Activated T-helper 1 cell treated with anti-CD3 and anti-CD28 coated beads, Interleukin-2, amount 50 U/mL, for 16 hours (primary cell): ENCODE measurements at places on chromosomes 2 and 18.

GRCh38 chr2:128347701-128348539 lies 29.3 kb upstream of the HS6ST1 start:
- no peak for DNase-seq

GRCh38 chr2:176999301-176999700 lies 213.3 kb upstream of the HNRNPA3 start:
- DNase-seq, result no peak

- DNase-seq, result no peak
These were observed 677.8 kb downstream of the TSN start for GRCh38 chr2:122433123-122433754.

- DNase-seq, result peak; percentile 53
These were observed 308.9 kb downstream of the PDE11A start for GRCh38 chr2:177763531-177764265.

- no peak for DNase-seq
These were observed 5.3 kb upstream of the PXDN start for GRCh38 chr2:1749489-1750119.

DNA sequence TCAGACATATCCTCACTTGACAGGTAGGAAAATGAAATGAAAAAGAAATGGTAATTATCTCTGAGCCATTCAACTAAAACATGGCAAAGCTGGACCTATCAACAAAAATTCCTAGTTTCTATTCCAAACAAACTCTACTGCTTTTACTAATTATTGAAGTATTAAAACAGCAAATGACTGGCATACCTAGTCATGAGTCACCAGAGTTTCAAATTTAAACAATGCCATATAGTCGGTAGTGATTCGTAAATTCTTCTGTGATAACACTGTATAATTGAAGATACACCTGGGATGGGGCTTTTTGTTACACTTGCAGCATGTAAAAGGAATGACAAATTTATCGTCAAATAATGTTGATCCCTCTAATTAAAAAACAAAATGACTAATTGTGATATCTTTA lies 153.1 kb upstream of the THUMPD2 start:
- no peak for DNase-seq

- DNase-seq, result no peak
These were observed 83.3 kb downstream of the EML4 start for GRCh38 chr2:42252464-42252863.

GRCh38 chr2:63765117-63765516 lies 76.6 kb upstream of the UGP2 start:
- DNase-seq, result no peak

GRCh38 chr2:25388491-25388890 lies 46.8 kb upstream of the DNMT3A start:
- no peak for DNase-seq

- DNase-seq, result no peak
These were observed 130.2 kb downstream of the OSR1 start for GRCh38 chr2:19228181-19228593.

DNA sequence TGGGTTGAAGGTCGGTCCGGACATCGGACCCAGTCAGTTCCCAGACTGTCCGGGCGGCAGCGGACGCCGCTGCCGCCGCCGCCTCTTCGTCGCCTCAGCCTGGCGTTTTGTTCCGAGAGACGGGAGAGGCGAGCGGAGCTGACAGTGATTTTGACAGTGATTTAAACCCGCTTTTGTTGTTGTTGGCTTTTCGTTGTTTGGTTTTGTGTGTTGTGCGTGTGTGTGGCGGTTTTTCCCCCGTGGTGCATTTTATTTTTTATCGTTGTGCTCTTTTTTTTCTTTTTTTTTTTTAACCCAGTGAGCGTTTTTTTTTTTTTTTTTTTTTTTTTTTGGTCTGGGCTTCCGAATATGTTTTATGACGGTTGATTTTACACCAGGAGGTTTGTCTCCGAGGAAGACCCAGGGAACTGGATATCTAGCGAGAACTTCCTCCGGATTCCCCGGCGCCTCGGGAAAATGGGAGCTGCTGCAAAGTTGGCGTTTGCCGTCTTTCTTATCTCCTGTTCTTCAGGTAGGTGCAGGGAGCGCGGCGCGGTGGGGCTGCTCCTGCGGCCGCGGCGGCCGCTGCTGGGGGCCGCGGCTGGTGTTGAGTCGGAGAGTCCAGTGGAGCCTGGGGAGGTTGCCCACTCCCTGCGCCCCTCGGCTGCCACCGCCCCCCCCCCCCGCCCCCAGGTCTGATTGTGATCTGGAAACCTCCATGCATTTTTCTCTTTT lies at the start of gene ACVR2A:
TSS of gene ACVR2A (plus strand) at position 333 of the 714 bp plus-strand sequence. CDS start at position 457, 124 bp downstream.
- peak; percentile 6 for DNase-seq

GRCh38 chr18:69951182-69951581 lies 3.5 kb upstream of the CD226 start:
- no peak for DNase-seq

GRCh38 chr2:238238766-238239542 lies 884 bp downstream of the HES6 start:
- no peak for DNase-seq

DNA sequence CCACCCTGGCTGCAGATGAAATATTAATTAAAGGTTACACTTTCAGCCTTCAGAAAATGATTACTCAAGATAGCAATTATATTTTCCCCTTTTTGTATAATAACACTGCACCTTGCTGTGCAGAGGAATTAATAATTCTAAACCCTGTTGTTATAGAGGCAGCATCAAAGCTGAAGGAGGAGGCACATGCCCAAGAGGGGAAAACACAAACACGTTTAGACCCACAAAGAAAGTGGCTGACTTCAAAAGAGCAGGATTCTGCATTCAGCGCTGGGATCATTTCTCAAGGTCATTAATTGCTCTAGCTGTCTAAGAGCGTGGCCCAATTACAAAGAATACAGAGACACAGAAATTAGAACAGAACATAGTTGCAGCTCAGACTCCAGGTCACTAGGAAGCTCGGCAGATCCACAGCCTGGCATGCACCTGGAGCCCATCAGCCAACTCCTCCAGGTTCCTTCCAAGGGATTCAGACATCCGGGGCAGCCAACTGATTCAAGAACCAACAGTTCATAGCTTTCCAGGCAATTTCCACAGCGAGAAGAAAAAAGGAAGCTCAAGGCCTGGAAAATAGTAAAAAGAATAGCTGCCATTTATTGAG lies 102.3 kb upstream of the ID2 start:
- DNase-seq, result no peak

DNA sequence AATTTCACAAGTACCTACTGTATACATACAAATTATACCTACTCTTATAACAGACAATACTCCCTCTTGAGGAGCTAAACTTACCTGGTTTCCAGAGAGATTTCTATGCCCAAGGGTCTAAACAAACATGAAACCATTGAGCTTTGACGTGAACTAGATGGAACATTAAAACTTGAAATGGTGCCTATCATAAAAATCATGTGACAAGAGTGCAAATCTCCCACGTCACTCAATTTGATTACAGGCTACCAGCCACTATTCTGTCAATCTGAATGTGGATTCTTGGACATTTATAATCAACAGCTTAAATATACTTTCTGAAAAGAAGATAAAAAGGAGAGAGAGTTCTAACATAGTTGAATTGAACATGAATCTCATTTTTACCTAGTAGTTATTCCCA lies 297.1 kb upstream of the SESTD1 start:
- DNase-seq, result no peak

GRCh38 chr2:148615381-148615841 lies 29.1 kb upstream of the EPC2 start:
- DNase-seq, result no peak

- no peak for DNase-seq
These were observed 40.2 kb downstream of the CCDC74A start for GRCh38 chr2:131567891-131568290.

DNA sequence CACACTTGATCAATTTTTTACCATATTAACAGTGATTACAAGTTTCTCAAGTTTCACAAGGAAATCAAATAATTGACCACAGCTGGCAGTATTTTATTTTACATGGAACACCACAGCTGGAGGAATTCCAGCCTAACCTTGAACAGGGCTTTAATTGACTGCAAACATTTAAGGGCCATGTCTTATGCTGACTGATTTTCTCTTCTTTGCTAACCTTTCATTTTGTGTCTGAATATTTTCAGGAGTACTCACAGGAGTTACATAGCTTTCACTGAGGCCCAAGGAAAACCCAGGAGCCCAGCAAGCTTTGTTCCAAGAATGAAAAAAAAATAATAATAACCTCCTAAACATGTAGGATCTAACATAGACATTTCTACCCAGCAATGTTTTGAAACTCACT lies 49.6 kb downstream of the FRZB start:
- DNase-seq, result no peak

- no peak for DNase-seq
These were observed 125.6 kb downstream of the CTNNA2 start for GRCh38 chr2:79638410-79638809.

DNA sequence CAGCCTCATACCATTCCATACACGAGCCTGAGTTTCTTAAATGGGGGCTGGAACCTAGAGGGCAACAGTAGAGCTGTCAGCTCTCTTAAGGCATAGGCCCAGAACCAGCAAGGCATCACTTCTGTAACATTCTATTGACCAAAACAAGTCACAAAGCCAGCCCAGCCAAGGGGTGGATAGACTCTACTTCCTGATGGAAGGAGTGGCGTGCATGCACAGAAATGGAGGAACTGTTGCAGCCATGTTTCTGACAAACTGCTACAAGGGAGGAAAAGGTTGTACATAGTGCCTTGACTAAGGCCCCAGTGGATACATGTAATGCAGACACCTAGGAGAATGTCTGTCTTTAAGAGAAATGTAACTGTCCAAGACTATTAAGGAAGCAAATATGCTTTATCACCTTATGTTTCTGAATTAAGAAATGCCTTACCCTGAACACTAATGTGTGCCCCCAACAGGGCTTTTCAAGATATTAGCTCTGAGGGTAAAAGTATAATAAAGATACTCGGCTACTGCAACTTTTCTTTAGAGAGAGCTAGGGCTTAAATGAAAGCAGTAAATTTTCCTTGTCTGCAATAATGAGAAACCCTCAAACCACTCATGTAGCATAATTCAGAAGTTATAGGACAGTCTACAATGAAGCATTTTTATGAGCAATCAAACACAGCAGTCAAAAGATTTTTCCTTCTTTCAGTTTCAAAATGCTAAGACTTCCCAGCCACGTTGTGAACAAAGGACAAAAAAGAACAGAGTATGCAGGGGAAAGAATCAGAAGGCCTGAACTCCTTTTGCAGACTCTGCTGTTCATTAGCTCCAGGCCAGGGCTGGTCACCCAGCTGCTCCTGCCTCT lies 35.1 kb upstream of the CDC42EP3 start:
- DNase-seq, result no peak

GRCh38 chr18:34740724-34741123 lies 30.6 kb downstream of the DTNA start:
- DNase-seq, result no peak

- no peak for DNase-seq
These were observed 2.3 kb upstream of the ALKAL2 start for GRCh38 chr2:290090-290722.

- no peak for DNase-seq
These were observed 648.1 kb downstream of the CPS1 start for GRCh38 chr2:211204456-211204855.

DNA sequence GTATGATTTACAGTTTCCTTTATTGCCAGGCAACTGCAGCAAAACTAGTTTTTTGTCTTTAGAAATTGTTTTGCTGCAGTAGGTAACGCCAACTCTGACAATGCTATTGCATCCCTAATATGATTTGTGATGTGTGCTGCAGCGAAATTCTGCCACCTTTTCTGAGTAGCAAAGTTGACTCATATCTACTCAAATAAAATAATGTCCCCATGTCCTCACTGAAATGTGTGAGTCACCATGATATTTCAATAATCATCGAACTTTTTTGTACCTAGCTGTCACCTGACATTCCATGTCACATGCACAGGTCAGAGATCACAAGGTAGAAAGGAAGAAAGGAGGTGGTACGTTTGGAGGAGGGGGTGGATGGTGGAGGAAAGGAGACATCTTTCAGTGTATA lies 205.0 kb downstream of the RAD51AP2 start:
- no peak for DNase-seq

DNA sequence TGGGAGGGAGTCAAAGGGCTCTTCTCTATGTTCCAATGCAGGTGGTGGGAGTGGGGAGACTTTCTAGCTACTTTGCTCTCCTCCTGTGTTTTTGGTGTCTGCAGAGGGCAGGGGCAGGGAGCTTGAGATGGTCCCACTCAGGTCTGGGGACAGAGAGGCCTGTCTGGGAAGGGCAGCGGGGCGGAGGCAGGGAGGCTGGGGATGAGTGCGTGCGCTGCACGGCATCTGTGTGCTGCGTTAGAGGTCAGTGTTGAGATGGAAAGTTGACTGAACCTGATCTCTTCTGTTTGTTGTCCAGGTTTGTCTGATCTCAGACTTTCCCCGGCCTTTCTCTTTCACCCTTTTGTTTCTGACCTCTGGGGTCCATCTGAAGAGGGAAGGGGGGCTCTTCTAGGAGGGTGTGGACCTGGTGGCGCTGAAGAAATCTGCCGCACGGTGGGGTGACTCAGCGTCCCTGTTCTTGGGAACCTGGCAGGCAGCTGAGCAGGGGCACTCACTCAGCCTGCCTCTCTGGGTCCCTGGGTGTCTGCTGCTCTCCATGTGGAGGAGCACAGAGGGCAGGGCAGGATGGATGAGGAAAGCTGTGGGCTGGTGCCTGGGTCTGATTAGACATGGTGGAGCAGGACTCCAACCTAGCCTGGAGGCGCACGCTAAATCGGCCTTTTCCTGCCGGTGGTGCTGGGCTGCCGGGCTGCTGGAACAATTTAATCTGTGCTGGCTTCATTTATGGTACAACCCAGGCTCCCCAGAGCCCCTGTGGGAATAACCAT lies 24.1 kb downstream of the IGFBP2 start:
- no peak for DNase-seq

GRCh38 chr2:904246-905024 lies 46.2 kb upstream of the SNTG2 start:
- no peak for DNase-seq

DNA sequence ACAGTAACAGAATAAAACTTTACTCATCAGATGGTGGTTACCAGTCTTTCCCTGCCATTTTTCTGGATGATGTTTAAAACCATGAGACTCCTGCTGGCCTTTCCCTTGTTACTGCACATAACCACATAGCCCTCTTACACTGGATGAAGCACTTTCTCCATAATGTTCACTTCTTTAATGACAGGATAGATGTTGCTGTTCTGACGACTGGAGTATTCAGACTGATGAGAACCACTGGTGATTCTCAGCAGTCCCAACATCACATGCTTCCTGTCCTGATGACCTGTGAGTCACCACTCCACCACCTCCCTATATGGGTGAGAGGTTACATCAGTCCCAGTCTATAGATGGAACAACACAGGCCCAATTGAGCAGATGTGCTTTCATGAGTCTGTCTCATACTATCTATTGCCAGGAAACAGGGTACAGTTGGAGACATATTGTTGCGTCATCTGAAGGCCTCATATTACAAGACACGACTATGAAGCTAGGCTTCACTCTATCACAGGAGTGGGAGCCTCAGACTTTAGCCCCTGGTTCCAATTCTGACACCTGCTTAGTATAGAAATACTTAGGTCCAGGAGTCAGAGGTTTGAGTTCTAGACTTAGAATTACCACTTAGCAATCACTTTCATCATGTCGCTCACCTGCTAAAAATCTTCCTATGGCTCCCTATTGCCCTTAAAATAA lies 145.7 kb upstream of the KLF7 start:
- DNase-seq, result no peak
